ENCODE measurements at places on chromosomes 1 and 21. TPM values are rescaled to one million over a fixed set of nuclear protein-coding genes. Genes with fewer than 3 reads are reported as not detected.

The FLG2 gene
- total RNA-seq = not detected

The MAPKAPK2 gene
- 79.1 TPM for total RNA-seq

The NBPF6 gene
- total RNA-seq = not detected

The SERPINC1 gene
- not detected for total RNA-seq

The LIPI gene
- not detected for total RNA-seq

The MYOG gene
- not detected for total RNA-seq

Data from CD8-positive, alpha-beta memory T cell (primary cell).